ENCODE measurements at places on chromosomes 12 and 14.

GRCh38 chr12:92640691-92641090, 62.1 kb upstream of the PLEKHG7 start:
- DNase-seq: no peak

DNA sequence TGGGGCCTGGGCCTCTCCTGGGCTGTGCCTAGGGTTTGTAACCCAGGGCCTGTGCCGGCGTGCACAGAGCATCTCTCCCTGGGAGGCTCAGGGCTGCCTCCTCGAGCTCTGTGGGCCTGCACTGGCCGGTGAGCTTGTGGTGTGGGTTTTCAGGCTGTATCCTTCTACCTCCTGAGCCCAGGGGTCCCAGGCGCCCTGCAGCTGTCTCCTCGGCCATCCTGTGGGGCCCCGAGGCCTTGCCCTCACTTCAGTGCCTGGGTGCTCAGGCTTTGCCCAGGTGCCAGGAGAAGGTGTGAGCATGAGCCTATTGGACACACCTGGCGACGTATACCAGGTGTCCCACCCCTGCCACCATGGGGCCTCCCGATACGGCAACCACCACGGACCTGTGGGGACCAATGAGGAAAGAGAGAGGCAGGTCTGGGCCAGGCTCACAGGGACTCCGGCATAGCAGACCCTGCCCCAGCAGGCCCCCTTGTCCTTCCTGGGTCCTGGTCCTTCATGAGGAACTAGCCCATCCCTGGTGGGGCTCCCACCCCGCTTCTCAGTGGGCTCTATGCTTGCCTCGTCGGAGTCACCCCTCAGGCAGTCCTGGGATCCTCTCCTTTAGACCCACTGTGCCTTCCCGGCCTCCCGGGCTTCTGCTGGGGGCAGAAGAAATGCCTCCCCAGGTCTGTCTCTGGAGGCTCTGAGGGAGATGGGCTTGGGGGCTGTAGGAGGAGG, 400.2 kb downstream of the TMEM121 start:
- no peak for DNase-seq

DNA sequence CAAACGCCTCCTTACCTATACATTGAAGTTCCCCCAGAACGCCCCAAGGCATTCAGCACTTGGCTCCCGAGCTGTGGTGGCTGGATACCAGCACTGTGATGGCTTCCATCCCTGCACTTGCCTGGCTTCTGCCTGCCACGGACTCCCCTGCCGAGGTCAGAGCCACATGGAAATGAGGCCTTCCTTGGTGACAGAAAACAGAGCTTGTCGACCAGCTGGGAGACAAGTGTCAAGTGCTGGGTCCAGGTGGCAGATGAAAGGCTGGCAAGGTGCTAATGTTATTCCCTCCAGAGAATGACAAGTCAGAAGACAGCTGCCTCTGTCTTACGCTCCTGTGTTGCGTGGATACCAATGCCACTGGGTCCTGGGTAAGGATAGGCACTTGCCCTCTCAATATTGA, 26.2 kb upstream of the GNG2 start:
- DNase-seq: no peak

DNA sequence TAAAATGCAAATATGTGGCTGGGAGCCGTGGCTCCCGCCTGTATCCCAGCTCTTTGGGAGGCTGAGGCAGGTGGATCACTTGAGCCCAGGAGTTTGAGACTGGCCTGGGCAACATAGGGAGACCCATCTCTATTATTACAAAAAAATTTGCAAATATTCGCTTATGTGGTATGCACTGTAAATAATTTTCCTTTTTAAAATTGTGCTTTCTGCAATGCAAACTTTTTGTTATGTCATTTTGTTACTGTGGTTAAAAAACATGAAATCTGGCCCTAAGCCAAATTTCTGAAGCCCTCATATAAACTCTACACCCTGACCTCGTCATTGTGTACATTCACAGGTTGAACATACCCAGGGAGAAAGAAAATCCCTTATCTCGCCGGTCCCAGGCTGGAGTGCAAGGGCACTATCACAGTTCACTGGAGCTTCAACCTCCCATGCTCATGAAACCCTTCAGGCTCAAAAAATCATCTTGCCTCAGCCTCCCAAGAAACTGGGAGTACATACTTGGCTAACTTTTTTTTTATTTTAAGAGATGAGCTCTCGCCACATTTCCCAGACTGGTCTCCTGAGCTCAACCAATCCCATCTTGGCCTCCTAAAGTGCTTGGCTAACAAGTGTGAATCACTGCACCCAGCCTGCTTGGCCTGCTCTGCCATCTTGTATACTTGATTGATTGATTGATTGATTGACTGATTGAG, 24.7 kb downstream of the TRAPPC6B start:
- no peak for DNase-seq

DNA sequence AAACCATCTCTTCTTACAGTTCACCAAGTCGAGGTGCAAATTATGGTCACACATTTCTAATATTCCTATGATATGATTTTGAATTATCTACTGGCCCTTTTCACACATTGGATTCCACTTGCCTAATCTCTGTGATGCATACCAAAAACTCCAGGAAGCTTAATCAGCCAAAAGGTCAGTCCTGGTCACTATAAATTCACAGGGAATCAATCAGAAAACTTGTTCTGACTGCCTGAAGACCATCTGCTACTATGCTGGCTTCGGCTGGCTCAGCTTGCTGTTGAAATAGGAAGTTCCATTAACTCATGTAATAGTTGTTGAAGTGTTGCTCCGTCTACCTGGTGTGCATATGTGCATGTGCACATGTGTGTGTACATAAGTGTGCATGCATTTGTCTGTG, 142.8 kb upstream of the FLRT2 start:
- DNase-seq: no peak

GRCh38 chr14:59055439-59056045, 132.9 kb upstream of the DAAM1 start:
- no peak for DNase-seq

DNA sequence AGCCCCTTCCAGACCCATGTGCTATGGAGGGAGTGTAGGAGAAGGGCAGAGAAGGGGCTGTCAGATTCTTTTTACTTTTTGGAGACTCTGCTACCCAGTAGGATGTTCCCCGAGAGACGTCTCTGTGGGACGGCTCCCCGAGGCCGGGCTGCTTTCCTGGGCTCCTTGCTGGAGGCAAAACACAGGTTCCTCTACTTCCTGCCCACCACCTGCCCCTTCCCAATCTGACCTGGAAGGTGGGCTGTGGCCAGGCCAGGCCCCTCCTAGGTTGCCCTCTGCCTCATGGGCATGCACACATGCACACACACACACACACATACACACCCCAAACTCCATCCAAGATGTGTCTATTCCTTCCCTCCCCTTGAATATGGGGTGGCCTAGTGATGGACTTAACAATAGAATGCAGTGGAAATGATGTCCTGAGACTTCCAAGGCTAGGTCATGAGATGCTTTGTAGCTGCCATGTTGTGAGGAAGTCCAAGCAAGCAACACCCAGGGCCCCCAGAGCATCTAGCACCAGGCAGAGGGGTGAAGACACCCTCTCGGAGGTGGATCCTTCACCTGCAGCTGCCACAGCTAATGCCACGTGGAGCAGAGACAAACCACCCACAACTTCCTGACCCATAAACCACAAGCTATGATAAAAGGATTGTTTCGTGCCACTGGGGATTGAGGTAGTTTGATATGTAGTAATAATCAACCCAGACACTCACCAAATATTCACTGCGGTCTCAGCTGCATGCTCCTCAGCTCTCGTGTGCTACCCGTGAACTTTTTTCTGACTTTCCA, 1.6 kb upstream of the ASB2 start:
- DNase-seq: no peak

DNA sequence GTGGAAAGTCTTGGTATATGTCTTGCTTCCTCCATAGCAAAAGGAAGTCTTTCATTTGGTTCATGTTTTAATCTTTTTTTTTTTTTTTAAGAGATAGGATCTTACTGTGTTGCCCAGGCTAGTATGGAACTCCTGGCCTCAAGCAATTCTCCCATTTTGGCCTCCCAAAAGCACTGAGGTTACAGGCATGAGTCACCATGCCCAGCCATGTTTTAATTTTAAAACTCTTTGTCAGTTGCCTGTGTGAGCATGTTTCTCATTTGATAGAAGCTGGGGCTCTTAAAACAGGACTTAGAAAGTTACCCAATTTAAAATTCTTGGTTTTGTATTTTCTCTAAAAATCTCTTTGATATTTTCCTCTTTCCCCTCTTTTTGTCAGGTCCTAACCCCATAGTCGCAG, 45.0 kb upstream of the REP15 start:
- no peak for DNase-seq

GRCh38 chr14:24312736-24313507, 1.6 kb downstream of the LTB4R start:
- DNase-seq: no peak
